Activated T-cell treated with anti-CD3 and anti-CD28 coated beads for 24 hours (primary cell): ENCODE measurements at places on chromosomes 4 and X.

GRCh38 chrX:134599184-134599914 is 58.9 kb downstream of the PLAC1 start:
- DNase-seq: peak; percentile 12

- no peak for DNase-seq
These were observed 97.3 kb downstream of the PSAPL1 start for GRCh38 chr4:7337196-7338058.

DNA sequence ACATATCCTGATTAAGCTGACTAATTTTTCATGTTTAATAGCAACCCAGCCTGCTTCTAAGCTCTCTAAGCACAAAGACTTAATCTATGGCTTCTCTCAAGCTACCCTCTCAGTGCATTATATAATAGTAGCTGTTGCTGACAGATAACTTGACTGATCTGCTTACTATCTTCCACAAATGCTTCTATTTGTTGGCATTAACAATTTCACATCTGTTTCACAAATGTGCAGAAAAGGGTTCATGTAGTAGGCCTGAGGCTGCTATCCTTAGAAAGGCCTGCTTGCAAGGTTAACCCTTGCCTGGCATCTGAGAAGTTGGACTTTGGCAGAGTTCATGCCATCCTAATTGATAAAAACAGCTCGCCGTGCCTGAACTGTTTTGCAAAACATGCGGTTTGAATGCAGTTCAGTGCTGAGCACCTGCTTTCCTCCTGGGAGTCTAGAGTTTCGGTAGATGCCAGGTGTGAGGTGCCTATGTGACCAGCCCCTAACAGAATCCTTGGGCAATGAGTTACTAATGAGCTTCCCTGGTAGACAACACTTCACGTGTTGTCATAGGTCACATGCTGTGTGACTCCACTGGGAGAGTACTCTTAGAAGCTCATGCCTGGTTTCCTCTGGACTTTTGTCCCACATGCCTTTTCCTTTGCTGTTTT is 68.4 kb downstream of the NSG1 start:
- DNase-seq: no peak

GRCh38 chr4:184143770-184144564 is 73.7 kb downstream of the ENPP6 start:
- no peak for DNase-seq

- DNase-seq: no peak
These were observed 445.2 kb downstream of the RPA4 start for GRCh38 chrX:97328853-97329390.

DNA sequence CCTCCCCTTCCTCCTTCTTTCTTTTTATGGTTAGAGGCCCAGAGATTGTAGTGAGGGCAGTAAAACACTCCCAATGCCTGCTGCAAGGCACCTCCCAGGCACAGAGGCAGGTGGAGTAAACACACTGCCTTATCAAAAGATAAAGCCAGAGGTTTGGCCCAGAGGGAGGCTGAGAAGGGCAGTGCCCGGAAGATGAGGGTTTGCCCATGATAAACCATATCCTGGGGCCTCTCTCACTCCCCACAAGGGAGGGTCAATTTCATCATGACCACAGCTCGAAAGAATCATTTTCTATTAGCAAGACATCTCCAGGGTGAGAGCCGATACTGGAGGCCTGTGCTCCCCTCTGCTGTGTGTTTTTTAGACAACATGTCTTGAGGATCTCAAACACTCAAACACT is 98.5 kb upstream of the FAM9C start:
- no peak for DNase-seq

- DNase-seq: no peak
These were observed 50.1 kb downstream of the STARD8 start for GRCh38 chrX:68697465-68698125.

DNA sequence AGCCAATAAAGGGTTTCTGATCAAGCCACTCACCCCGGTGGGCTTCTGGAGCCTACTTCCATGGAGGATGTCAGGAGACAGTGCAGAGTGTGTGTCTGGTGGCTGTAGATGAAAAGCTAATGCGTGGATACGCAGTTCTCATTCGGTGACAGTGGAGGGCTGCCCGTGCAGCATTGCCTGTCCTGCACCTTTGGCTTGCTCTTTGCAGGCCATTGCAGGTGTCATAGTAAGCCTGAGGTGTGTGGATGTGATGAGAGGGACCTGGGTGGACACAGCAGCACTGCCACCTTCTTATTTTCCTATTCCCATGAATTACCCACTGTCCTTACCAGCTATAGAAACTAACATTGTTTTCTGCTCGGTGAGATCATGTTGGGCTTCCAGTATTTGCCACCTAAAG is 101.2 kb downstream of the STK32B start:
- no peak for DNase-seq

- DNase-seq: peak; percentile 32
These were observed 580 bp downstream of the NAF1 start for GRCh38 chr4:163166041-163166579.

DNA sequence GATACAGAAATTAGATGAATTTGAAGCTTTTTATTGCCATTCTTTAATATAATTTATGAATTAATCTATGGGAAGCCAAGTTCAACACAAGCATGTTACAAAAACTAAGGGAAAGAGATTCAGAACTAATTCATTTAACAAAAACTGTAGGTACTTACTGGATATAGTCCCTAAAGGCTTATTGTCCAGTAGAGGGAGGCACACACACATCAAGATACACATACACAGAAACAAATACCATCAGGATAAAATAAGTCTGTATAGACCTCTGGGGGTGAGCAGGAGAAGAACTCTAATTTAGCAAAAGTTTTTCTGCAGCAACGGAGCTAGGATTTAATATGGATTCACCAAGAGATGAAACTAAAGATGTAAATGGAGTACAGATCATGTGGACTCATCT is 83.0 kb upstream of the IL13RA1 start:
- DNase-seq: no peak

- no peak for DNase-seq
These were observed 3.3 kb downstream of the NKX6-1 start for GRCh38 chr4:84495794-84496261.

DNA sequence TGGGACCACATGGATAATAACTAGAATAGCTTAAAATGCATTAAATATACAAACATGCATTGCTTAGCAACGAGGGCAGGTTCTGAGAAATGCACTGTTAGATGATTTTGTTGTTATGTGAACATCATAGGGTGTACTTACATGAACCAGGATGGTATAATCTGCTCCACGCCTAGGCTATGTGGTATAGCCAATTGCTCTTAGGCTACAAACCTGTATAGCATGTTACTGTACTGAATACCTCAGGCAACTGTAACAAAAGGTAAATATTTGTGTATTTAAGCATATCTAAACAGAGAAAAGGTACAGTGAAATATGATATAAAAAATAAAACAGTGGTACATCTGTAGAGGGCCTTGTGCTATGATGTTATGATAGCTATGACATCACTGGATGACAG is 169.2 kb upstream of the IL15 start:
- DNase-seq: no peak

- DNase-seq: no peak
These were observed 168.7 kb upstream of the HAND2 start for GRCh38 chr4:173698557-173699262.

- DNase-seq: peak; percentile 54
These were observed 220.1 kb downstream of the AFAP1 start for GRCh38 chr4:7719354-7720174.

GRCh38 chr4:82797040-82797404 is 1.6 kb downstream of the SCD5 start:
- DNase-seq: no peak

- DNase-seq: no peak
These were observed 189.3 kb upstream of the NOCT start for GRCh38 chr4:138826322-138826721.

- no peak for DNase-seq
These were observed 77.7 kb downstream of the CC2D2A start for GRCh38 chr4:15547392-15547791.

- no peak for DNase-seq
These were observed 130.4 kb upstream of the INPP4B start for GRCh38 chr4:142976482-142976881.

DNA sequence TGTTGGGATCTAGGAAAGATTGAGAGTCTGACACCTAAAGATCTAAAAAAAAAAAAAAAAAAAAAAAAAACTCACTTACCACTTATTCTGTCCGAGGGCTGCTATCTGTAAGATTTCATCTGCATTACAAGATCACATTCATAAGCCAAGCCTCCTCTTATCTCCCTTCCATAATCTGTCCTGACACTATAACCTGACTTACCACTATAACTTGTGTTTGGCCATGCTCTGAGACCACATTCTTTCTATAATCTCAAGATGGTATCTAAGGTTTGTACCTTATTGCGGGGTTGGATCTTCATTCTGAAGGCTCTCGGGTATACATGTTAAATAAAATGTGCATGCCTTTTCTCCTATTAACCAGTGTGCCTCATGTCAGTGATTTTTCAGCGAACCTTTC is 144.4 kb downstream of the MAGEB17 start:
- DNase-seq: no peak

DNA sequence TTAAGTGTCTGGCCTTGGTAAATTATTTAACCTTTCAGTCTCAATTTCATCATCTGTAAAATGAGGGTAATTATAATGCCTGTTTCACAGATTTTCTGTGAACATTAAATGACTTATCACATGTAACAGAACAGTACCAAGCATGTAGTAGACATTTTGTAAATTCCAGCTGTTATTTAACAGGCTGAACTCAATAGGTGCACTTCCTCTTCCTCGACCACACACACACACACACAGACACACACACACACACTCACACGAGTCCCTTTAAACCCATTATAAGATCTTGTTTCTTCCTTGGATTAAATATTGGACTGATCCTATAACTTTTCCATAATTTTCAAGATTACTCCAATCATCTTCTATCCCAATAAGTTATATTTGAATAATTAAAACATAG is 53.4 kb upstream of the COL25A1 start:
- DNase-seq: no peak

- DNase-seq: no peak
These were observed 63.2 kb downstream of the VEGFC start for GRCh38 chr4:176729489-176729888.

- no peak for DNase-seq
These were observed 174.2 kb downstream of the BTC start for GRCh38 chr4:74619931-74620702.

DNA sequence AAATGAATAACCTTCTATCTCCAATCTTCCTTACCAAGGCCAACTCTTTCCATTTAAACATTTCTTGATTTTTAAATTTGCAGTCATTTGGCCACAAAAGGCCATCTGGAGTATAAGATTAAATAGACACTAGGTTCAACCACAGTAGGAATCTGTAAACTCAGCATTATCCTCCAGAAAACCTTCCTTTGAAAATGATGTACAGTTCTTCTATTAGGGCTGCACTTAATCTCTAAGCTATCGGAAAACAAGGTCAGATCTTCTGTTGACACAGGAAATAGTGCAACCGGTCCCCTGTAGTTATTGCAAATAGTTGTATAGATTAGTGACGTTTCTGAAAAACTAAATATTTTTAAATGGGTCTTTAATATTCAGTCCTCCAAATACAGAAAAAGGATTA is 359.0 kb upstream of the ATOH1 start:
- no peak for DNase-seq

GRCh38 chrX:56802921-56803849 is 74.1 kb downstream of the NBDY start:
- DNase-seq: peak; percentile 12

DNA sequence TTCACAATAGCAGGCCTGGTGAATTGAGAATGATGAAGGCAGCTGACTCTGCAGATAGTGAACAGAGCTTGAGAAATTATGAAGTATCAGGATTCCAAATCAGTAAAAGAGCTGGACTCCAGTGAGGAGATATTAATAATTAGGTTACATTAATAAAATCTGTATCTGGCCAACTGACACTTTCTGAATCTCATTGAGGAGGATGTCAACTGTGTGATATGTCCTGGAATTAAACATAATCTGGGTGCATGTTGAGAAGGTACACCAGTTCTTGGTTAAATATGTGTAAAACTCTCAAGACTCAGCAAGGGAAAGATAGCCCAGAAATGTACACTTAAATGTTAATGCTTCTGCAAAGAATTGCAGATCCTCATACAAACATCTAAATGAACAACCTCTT is 177.8 kb upstream of the SFRP2 start:
- DNase-seq: no peak

DNA sequence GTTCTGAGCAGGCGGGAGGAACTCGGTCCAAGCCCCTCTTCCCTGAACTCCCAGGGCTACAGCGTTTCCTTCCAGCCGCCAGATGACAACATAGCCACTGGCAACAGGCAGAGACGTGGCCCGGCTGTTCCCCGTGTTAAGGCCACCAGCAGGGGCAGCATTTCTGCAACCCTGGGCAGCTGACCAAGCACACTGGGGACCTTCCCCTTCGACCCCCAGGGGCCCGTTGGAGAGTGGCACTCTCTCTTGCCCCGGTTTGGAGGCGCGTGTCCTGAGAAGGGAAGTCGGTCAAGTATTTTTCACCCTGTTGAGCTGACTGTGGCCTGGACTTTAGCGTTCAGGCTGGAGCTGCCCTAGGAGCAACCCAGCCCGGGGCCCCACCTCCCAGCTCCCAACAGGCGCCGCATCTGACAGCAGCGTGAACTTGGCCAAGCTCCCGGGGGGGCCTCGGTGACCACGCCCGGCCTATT is 37.6 kb downstream of the ZBTB49 start:
- no peak for DNase-seq

- no peak for DNase-seq
These were observed 52.8 kb downstream of the GPC4 start for GRCh38 chrX:133362538-133362937.

DNA sequence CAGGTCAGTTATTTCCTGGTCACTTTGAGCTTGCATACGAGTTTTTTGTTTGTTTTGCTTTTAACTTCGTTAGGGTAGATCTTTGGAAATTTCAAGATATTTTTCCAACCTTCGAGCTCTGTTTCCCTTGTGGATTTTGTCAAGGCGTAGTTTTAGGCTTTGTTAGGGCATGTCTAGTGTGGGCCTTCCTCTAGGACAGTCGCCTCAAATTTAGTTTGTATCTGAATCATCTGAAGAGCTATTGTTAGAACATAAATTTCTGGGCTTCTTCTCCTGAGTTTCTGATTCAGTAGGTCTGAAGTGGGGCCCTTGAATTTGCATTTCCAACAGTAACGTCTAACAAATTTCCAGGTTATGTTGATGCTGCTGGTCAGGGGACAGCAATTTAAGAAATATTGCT is 48.8 kb upstream of the RBM47 start:
- DNase-seq: no peak

DNA sequence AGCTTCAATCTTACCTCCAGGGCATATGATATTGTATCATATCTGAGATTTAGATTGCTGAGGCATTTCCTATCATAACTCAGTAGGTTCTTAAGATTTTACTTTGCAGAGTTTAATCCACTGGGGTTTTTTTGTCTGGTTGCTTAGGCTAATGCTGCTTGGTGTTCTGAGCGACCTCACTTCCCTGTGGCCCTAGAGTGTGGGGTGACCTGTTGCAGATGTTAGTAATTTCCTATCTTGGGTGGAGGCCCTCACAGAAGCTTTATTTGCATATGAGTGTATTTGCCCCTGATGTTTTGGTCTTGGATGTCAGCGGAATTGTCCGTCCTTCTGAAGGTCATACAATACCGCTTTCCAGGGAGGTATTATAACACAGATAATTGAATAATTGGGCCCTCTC is 137.1 kb downstream of the NDST3 start:
- DNase-seq: no peak

GRCh38 chr4:56026596-56026995 is 77.9 kb downstream of the CEP135 start:
- DNase-seq: no peak

- no peak for DNase-seq
These were observed 59.5 kb upstream of the TMEM150C start for GRCh38 chr4:82621251-82621650.
